Stimulated activated CD8-positive, alpha-beta memory T cell treated with anti-CD3 and anti-CD28 coated beads, Interleukin-2, amount 100 ng/mL, for 48 hours (primary cell): ENCODE measurements at places on chromosomes 11 and 22.

DNA sequence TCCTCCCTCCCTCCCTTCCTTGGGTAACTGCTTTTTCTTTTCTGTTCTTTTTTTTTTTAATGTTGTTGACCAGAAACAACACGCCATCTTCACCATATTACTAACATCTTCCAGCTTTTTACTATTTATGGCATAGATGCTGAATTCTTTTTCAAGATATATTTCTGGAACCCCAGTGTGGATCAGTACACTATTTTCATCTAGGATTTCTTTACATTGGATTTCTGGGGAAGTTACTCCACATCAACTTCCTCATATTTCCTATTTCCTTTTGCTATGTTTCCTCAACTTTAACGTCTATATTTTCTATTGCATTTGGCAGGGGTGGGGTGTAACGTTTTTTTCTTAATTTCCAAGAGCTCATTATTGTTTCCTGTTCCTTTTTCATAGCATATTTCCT, 7.0 kb downstream of the PGM2L1 start:
- DNase-seq: no peak

GRCh38 chr11:45872651-45873356, 12.6 kb upstream of the MAPK8IP1 start:
- peak; percentile 8 for DNase-seq

DNA sequence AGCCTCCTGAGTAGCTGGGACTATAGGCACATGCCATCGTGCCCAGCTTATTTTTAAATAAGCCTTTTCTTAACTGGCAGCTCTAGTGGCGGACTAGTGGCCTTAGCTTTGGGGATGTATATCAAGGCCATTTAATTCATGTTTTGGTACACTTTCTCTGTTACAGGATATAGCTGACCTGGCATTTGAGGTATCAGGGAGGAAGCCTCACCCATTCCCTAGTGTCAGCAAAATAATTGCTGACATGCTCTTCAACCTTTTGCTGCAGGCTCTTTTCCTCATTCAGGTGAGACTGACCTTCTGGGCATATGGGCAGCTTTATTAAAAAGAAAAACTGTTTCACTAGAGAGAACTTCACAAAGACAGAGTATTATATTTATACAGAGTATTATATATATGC, 9.5 kb downstream of the EI24 start:
- DNase-seq: no peak

DNA sequence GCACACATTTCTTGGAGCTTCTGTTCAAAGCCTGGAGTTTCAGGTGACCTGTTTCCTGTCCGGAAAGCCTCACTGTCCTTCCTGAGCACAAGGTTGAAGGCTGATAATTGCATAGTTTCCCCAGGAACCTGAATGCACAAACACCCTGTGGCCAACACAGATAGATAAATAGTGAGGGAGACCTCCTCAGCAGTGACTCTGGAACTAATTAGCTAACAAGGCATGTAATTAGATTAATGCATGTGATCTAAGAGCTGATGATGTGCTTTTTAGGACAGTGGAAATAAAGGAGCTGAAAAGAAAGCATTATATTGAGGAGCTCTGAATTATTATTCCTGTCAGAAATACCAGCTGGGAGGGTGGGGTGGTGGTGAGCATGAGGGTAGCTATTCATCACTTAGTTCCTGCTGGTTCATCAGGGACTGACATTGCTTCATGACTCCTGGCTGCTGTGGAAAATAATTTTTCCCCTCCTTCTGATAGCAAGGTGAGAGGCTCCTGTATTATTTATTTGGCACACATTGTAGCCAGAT, 101.1 kb downstream of the NELL1 start:
- DNase-seq: no peak

GRCh38 chr11:108609682-108610081, 16.1 kb upstream of the EXPH5 start:
- DNase-seq: no peak

DNA sequence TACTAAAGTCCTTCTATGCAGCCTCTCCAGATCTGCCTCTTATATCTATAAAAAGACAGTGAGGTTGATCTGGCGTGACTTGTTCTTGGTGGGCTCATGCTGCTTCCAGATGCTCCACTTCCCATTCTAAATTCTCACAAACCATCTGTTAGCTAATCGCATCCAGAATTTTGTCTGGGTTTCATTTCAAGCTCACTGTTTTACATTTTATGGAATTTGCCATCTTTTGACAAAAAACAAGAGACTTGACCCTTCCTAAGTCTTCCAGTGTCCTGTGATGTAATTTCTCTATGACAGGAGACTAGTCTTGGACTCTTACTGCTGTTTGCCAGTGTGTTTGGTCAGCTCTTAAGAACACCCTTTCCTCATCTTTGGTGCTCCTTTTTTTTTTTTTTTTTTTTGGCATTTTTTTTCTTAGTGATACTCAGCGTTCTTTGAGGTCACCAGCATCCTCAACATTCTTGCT, 23.0 kb downstream of the CRKL start:
- no peak for DNase-seq

- no peak for DNase-seq
Measured at GRCh38 chr11:59201353-59201752, 11.4 kb downstream of the MPEG1 start.

- DNase-seq: no peak
Measured at GRCh38 chr22:46099740-46100139, 50.6 kb upstream of the PPARA start.
